ENCODE measurements at places on chromosomes 3 and 15.

DNA sequence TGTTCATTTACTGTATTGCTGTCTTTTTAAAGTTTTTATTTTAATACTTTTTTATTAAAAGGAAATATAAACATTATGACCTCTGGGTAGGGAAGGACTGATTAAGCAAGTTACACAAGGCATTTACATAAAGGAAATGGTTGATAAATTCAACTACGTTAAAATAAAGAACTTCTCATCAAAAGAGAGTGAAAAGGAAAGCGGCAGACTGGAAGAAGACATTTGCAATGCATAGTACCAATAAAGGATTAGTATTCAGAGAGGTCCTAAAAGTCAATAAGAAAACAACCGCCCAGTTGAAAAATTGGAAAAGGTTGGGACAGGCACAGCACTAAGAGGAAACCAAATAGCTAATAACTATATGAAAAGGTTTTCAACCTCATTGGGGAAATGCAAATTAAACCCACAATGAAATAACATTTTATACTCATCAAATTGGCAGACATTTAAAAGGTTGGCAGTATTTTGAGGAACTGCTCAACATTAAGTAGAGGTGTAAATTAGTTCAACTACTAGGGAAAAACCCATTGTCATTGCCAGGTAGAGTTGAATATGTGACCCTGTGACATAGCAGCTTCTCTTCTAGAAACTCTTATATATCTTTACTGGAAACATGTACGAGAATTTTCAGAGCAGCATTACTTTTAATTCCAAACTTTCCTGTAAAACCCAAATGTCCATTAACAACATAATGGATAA lies 9.5 kb downstream of the PDE8A start:
- no peak for DNase-seq

GRCh38 chr3:48088056-48088748 lies 72.0 kb upstream of the MAP4 start:
- DNase-seq = no peak

DNA sequence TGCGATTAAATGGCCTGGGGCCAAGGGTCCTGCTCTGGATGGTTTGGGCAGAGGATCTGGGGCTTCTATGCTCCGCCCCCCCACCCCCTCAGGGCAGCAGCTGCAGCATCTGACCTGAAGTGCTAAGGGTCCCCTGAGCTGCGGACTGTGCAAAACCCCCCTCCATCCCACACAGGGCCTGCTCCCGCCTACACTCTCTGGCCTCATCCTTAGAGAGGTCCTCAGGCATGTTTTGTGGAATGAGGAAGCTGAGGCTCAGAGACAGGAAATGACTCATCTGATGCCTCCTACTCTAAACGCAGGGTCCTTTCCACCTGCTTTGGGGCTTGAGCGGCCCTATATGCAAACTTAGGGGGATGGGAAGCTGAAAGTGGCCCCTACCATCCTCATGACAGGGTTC lies 59.5 kb upstream of the CTSH start:
- DNase-seq = peak; percentile 74

GRCh38 chr3:177816667-177817208 lies 619.5 kb upstream of the TBL1XR1 start:
- DNase-seq = peak; percentile 66

DNA sequence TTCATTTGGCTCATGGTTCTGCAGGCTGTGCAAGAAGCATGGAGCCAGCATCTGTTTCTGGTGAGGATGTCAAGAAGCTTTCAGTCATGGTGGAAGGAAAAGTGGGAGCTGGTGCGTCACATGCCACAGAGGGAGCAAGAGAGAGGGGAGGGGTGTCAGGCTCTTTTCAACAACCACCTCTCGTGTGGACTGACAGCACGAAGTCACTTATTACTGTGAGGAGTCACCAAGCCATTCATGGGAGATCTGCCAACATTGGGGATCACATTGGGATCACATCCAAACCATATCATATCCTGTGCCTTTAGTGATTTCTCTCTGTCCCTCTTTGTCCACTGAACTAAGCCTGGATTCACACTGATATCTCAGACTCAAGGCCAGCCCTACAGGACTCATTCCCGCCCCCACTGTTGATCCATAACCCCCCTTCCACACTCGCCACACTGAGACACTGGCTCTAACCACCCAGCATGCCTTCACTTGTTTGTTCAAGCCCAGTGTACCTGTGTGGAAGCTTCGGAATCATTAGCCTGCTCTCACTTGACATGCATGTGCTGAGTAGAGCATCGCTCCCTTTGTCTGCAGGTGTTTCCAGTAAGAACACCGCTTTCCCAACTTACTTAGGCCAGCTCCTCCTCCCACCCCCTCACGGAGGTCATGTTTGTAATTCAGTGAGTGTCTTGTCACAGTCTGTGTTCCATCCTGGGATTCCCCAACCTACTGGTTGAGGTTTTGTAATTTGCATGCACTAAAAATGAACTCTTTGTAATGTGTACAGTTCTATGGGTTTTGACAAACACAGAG lies 132.2 kb downstream of the KLF13 start:
- no peak for DNase-seq

DNA sequence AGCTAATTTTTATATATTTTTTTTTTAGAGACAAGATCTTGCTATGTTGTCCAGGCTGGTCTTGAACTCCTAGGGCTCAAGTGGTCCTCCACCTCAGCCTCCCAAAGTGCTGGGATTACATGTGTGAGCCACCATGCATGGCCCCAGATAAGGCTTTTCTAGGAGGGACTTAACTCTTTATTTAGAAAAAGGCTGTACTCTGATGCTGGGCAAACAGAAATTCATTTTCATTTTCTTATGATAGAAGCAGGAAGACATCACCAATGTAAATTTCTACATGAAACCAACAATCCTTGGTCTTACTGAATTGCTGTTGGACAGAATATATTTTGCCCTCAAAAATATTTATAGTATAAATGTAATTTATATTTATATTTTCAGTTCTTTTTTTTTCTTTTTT lies 9.6 kb downstream of the NIPA1 start:
- no peak for DNase-seq
